Left ventricle myocardium inferior (tissue), 1 donor: ENCODE measurements at places on chromosomes 16 and 17.

DNA sequence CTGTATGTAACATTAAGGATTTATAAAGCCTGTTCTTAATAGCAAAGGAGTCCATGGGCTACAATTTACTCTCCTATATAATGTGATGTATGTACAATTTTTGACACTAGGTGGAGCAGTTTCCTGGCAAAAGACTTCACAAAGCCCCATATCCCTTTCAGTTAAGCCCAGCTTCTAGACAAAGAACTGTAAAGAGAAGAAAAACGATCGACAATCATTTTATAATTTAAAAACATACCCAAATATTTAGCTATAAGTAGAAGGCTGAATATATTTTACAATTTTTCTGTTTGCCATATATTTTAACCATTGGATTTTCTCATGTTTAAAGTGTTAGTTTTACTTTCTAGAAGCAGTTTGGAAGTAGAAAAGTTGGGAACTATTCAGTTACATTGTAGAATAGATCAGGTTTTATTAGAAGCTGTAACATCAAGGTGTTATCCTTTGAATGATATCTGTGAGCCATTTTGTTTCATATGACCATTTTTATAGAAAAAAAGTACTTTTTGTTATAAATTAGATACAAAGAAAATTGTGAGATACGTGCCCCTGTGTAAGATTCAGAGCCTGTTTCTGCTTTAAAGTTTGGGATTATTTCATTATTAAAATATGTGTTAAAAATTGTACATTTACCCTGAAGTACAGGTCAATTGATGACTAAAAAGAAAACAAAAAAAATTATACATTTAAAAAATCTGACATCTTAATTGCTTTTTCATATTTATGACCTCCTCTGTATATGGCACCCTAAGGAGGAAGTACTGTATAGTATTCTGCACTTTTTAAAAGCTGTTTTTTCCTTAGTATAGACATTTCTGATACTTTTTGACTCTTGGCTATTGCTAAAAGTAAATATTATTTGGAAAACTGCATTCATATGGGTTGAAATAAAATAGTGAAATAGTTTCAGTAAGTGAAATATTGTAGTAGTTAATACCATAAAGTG lies 46.3 kb downstream of the VMP1 start:
- no peak for DNase-seq

DNA sequence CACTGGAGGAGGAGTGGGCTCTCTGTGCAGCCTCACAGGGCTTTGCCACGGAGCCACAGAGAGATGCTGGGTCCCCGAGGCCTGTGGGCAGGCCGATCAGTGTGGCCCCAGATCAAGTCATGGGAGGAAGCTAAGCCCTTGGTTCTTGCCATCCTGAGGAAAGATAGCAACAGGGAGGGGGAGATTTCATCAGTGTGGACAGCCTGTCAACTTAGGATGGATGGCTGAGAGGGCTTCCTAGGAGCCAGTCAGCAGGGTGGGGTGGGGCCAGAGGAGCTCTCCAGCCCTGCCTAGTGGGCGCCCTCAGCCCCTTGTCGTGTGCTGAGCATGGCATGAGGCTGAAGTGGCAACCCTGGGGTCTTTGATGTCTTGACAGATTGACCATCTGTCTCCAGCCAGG lies 3.9 kb downstream of the NXPH3 start:
- no peak for DNase-seq

DNA sequence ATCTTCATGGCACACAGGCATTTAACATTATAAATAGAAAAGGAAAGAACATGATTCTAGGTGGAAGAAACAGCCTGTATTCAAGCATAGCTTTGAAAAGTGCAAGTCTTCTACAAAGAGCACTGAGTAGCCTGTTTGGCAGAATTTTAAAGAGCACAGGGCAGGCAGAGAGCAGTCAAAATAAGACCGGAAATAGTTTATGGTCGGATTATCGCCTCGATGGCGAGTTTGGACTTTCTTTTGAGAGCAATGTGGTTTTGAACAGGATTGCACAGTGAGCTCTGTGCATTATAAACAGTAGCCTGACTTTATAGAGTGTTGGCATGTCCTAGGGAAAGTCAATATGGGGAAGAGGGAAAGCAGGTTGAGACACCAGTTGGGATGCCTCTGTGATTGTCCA lies 6.2 kb upstream of the TMEM100 start:
- DNase-seq: no peak

DNA sequence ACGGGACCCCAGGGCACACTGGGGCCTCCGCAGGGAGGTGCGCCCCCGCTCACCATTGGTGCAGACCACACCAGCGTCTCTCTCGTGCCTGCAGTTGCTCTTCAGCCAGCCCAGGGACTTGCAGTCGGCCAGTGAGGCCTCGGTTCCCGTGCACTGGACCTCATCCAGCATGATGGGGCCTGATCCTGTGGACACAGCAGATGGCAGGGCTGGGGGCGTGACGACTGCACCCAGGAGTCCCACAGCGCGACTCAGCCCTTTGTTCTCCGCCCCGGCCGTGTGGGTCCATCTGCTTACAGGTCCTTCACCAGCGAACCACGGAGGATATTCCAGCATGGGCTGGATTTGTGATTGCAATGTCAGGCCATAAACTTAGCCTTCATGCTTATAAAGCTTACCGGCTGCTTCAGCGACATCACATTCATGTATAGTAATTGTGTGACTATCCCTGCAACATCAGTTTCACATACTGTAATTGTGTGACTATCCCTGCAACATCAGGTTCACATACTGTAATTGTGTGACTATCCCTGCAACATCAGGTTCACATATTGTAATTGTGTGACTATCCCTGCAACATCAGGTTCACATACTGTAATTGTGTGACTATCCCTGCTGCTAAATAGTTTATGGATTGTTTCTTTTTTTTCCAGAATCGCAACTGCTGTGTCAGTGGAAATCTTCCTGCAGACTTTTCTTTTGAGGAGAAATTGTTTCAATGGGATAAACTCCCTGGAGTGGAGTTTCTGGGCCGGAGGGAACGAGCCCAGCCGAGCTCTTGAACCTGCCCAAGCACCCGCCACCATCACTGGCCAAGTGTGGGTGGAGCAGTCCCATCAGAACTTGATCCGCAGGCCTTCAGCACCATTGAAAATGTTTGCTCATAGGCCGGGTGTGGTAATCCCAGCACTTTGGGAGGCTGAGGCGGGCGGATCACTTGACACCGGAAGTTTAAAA lies 4.8 kb downstream of the LGALS3BP start:
- peak; percentile 64 for DNase-seq

DNA sequence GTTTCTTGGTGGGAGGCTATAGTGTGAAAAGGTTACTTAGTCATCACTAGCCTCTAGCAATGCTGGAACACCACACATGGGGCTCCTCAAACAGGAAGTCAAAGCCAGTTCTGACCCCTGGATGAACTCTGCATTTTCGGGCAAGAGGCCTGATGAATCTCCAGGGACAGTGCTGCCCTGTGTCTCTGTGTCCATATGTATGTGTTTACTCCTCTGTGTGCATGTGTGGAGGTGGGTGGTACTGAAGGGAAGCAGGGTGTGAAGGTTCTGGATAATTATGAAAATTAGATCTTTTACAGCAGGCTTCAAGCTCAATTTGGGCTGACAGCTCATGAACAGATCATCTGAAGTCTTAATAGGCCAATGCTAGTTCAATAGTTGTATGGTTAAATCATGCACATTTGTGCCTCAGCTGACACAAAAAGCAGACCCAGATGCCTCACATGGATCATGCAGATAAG lies 133.6 kb downstream of the SNX11 start:
- DNase-seq: peak; percentile 22

- no peak for DNase-seq
Measured at GRCh38 chr16:29974291-29975133, 844 bp downstream of the TAOK2 start.
